ENCODE measurements at places on chromosomes 6 and 20. TPM values are rescaled to one million over a fixed set of nuclear protein-coding genes. Genes with fewer than 3 reads are reported as not detected.

DNA sequence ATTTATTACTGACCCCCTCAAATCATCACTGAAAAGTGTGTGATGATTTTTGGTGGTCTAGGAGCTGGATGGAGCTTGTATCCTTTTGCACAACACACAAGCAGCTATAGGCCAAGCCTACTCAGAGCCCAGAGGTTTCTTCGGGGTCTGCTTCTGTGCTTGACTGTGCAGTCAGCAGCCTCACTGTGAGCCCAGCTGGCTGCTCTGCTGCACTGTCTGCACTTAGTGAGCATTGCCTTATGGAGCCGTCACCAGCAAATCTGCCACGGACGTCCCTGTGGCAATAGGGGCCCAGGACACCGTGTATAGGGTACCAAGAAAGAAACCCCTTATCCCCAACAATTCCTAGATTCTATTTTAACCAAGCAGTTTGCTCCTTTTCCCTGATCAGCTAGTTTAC lies 38.6 kb upstream of the GMPR start:
- no peak for DNase-seq
- no peak overlapping the region for H3K27ac ChIP-seq
- H3K4me1 ChIP-seq: no peaks in the 10 kb centered on the region
- no peaks in the 10 kb centered on the region for H3K36me3 ChIP-seq
- peak overlapping the region; percentile 34 for H3K4me3 ChIP-seq
- H3K27me3 ChIP-seq: peaks cover 21% of the 10 kb centered on the region

- H3K4me1 ChIP-seq: peaks cover 8% of the 10 kb centered on the region
- H3K27me3 ChIP-seq: peaks cover 4% of the 10 kb centered on the region
These were observed 44.1 kb downstream of the TXNDC5 start for GRCh38 chr6:7866526-7866925.

GRCh38 chr6:154920495-154921200 lies 74.5 kb upstream of the TIAM2 start:
- no peaks in the 10 kb centered on the region for H3K27me3 ChIP-seq
- no peak overlapping the region for H3K27ac ChIP-seq
- no peaks in the 10 kb centered on the region for H3K36me3 ChIP-seq
- no peak for DNase-seq
- peaks cover 10% of the 10 kb centered on the region for H3K4me1 ChIP-seq
- no peak overlapping the region for H3K4me3 ChIP-seq

DNA sequence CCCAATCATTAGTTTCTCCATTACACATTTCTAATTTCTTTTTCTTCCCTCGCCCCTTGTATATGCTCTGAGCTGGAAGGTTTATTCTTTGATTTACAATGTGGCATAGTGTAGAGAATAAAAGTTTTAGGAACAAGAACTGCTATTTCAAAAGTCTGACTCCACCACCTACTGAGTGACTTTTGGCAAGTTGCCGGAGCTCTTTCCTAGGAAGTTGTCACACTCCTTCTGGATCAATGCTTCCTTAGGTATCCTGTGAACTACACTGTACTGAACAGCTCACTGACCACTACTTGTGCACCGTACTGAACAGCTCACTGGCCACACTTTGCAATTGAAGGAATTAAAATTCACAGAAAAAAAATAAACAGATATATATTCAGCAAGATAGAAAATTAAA lies 458.2 kb downstream of the FRK start:
- no peaks in the 10 kb centered on the region for H3K36me3 ChIP-seq
- peaks cover 8% of the 10 kb centered on the region for H3K4me1 ChIP-seq
- no peak overlapping the region for H3K4me3 ChIP-seq
- H3K27ac ChIP-seq: no peak overlapping the region
- no peaks in the 10 kb centered on the region for H3K27me3 ChIP-seq
- no peak for DNase-seq

The GLP1R gene
- total RNA-seq: 7.5 TPM

DNA sequence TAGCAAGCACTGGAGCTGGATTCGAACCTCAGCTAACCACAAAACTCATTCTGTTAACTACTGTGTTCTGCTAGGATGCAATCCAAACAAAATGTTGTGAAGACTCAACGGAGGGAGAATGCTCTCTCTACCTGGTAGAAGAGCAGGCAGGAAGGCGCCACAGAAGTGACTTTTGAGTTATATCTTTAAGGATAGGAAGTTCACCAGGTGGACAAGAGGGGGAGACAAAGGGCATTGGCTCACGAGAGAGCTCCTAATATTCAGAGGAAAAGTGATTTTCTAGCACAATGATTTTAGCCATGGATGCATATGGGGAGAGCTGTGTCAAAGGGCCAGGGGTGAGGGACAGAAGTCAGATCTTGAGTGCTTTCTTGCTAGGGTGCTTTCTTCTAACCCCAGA lies 108.4 kb upstream of the MAFB start:
- no peak for DNase-seq
- no peak overlapping the region for H3K27ac ChIP-seq
- H3K4me3 ChIP-seq: no peak overlapping the region
- H3K4me1 ChIP-seq: no peaks in the 10 kb centered on the region

DNA sequence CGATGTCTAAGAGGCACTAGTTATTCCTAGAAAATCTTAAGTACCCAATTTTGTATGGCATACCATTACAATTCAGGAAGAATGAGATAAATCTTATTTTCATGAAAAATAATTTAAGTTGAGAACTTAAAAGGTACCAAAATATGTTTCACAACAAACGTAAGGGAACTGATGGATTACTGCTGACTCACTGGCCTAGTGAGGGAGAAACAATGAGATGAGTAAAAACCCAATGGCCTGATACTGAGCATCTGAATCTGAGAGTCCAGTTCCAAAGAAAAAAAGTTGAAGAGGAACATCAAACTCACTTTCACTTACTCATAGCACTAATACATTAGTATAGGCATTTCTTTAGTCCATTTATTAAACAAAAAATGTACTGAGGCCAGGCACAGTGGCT lies 56.0 kb downstream of the MDN1 start:
- DNase-seq: no peak
- H3K36me3 ChIP-seq: peaks cover 69% of the 10 kb centered on the region
- no peaks in the 10 kb centered on the region for H3K27me3 ChIP-seq
- peaks cover 33% of the 10 kb centered on the region for H3K4me1 ChIP-seq

DNA sequence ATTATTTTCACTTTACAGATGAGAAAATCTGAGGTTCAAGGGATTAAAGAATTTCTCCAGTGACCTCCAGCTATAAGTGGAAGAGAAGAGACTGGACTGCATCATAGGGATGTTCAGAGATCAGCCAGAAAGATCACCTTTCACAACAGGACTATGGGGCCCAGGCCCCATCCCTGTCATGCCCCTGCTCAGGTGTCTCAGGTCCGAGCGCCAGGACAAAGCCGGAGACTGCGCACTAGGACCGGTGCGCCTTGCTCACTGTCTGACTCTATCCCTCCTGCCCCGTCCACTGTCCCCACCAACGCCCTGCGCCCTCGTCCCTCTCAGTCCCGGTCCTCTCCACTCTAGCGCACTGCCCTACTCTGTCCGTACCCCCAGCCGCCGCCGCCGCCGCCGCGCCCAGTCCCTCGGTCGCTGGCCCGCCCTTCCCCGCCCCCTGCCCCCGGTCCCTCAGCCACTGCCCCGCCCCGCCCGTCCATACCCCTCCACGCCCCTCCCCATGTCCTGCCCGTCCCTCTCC lies 521 bp upstream of the RAD21L1 start:
- H3K4me3 ChIP-seq: peak overlapping the region; percentile 63
- DNase-seq: no peak
- H3K36me3 ChIP-seq: no peaks in the 10 kb centered on the region
- peaks cover 42% of the 10 kb centered on the region for H3K27me3 ChIP-seq
- peak overlapping the region; percentile 33 for H3K27ac ChIP-seq

DNA sequence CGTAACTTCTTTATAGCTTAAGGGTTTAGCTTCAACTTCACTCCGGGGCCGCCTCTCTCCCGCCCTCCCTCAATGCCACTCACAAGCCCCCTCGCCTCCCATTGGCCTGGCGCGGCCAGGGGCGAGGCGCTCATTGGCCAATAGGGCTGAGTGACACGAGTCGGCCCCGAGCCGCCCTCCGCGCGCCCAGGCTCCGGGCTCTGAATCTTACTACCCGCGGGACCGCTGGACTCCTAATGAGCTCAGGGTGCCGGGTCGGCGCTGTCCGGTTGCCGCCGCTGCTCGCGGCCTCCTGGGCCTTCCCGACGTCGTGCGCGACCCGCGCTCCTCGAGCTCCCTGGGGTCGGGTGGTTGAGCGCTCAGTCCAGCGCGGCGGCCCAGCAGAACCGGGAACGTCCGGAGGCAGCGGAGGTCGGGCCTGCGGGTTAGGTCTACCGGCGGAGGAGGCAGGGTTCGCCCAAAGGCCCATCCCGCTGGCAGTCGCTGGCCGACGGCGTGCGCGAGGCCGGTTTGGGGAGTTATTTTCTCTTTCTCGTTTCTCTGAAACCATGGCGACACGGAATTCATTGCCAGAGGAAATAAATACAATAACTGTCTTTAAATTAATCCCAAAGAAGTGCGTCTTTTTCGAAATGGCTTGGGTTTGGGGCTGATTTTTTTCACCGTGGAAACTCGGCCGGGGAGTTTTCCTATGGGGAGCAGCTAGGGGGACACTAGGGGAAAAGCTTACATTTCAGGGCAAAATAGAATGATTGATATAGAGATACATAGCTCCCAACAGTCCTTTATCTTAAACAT lies at the start of gene SIM1:
Gene SIM1, minus strand, starts transcription at position 19 of the 798 bp plus-strand sequence. CDS start 1,453 bp downstream, outside the sequence.
- peaks cover 100% of the 10 kb centered on the region for H3K27me3 ChIP-seq
- peak; percentile 46 for DNase-seq

DNA sequence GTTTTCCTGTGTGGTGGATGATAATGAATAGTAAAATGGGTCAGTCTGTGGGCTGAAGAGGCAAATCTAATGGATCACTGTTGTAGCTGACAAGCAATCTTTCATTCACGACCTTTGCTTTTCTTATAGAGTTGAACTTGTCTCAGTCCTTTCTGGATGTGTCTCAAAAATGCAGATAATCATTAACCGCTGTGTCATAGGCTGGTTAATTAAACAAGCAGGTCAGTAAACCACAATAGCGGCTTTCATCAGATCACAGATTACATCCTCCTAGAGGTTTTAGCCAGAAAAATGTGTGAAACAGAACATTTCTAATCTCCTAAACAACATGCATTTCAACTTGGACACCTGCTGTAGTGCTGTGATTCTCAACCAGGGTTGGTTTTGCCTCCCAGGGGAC lies 2.5 kb upstream of the METTL24 start:
- H3K4me1 ChIP-seq: peaks cover 23% of the 10 kb centered on the region
- H3K36me3 ChIP-seq: no peaks in the 10 kb centered on the region
- no peak overlapping the region for H3K4me3 ChIP-seq

DNA sequence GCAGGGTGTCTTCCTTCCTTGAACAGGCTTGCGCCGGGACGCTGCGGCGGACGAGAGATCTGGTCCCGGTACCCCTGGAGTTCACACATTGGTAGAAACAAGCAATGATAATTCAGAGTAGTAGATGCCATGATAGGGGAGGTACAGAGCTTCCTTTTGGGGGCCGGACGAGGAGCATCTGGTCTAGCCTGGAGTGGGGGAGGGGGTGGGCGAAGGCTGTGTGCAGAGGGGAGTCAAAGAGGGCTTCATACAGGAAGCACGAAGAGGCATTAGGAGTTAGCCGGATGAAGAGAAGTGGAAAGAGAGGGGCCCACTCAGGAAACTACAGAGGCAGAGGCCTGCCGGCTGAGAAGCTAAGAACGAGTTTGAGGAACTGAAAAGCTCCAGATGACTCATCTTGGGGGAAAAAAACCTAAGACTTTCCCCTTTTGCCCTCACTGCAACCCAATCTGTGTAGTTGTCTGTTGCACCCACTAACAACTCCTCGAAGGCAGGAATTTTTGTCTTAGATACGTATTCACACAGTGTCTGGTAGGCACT lies 611 bp downstream of the CNPY3 start:
- peaks cover 8% of the 10 kb centered on the region for H3K27me3 ChIP-seq
- DNase-seq: no peak
- peaks cover 9% of the 10 kb centered on the region for H3K36me3 ChIP-seq
- peak overlapping the region; percentile 82 for H3K4me3 ChIP-seq
- peaks cover 41% of the 10 kb centered on the region for H3K4me1 ChIP-seq
- H3K27ac ChIP-seq: peak overlapping the region; percentile 95

Data from left ventricle myocardium inferior (tissue), 1 donor.